ENCODE measurements at places on chromosomes 6 and 20. TPM values are rescaled to one million over a fixed set of nuclear protein-coding genes. Genes with fewer than 3 reads are reported as not detected.
A peak's percentile ranks its signal among the peaks of the same experiment; 100 is the strongest.

SYCP2L gene
- total RNA-seq = 1.5 TPM

DNA sequence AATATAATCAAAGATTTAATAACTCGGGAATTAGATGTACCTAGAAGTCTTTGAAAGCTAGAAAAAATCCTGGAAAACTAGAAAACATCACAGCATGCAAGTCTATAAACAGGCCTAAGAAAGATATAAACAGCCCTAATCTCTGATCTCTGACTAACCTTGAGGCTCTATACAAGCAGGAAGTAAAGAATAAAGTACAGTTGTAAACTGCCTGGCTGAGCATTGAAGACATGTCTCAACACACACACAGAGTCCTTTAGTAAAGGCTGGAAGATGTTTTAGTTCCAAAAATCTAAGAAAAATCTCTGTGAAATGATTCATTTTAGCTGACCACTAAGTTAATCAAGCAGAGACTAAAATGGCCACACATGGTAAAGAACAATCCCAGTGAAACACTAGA, 774.5 kb downstream of the EYS start:
- peak; percentile 45 for DNase-seq

- no peak for DNase-seq
These were observed 1.5 kb downstream of the HM13 start for GRCh38 chr20:31515775-31516107.

DNA sequence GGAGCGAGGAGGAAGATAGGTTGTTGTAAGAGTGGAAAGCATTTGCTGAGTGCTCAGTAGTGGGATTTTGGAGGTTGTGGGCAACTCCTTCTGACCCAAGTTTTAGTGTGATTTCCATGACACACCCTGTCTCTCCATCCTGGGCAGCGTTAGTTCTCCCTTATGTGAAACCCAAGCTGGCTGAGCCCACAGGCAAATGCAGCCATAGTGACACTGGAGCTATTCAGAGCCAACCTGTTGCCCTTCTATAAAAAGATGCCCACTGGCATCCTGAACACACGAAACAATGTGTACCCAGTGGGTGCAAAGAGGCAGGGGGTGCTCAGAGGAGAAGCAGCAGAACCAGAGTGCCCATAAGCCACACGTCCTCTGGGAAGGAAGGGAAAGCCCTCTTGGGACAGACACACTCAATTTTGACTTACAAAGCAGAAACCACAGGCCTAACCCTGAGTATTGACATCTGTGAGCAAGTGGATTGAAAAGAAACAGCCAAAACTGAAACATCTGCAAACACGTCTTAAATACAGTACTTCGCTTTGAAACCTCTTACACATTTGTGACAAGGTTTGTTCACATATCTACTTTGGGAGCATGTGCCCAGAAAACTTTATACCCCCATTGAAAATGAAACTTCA, 54.6 kb downstream of the BPIFB1 start:
- no peak for DNase-seq

- DNase-seq = no peak
These were observed 22.5 kb upstream of the RNGTT start for GRCh38 chr6:88985901-88986300.

GRCh38 chr6:4379958-4380357, 244.6 kb upstream of the ECI2 start:
- DNase-seq = no peak

DNA sequence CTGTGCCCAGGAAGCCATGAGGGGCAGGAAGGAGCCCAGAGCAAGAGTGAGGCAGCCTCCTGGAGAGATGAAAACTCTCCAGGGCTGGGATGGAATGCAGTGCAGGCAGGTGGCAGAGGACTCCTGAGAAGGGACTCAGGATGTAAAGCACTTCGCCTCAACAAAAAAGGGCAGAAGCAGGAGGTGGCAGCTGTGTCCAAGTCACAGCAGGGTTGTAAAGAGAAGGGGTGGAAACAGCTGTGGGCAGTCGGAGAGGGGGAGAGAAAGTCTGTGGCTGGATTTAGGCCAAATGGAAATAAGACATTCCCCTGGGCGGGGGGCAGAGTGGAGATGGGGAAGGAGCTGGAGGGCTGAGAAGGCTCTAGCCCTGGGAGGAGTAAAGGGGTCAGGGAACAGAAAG, 34.9 kb downstream of the CYP21A2 start:
- DNase-seq = no peak

- peak; percentile 53 for DNase-seq
These were observed 60.1 kb downstream of the SEL1L2 start for GRCh38 chr20:13930281-13930680.

DNA sequence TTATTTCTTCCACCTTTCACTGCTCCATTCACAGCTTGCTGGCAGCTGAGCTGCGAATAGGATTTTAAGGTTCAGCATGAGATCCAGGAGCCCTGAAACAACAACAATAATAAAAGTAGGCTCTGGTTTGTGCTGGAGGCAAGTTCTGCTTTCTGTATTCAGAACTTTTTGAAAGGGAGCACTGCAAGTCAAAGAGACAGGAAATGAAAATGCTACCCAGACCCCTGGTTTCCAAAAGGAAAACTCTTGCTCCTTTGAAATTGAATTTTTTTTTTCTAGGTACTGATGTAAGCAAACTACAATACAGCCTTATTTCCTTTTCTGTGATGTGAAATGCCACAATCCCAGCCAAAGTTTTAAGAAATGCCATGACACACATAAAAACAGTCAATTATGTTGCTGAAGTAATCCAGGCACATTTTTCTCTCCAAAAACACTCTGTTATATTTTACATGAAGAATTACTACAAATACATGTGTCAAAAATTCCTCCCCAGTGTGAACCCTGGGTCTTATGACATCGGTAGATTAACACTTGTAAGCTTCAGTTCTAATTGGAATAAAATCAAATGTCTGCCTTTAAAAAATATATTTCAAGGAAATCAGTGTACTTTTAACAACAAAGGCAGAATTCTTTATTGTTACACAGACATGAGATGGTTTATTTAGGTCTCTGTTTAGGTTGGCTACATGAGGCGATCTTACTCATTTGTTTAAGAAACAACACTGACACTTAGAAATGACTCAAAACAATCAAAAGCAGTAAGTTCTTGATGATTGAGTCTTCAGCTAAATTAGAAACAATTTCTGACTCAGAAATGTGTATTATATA, 656.7 kb downstream of the EPHA7 start:
- no peak for DNase-seq

DNA sequence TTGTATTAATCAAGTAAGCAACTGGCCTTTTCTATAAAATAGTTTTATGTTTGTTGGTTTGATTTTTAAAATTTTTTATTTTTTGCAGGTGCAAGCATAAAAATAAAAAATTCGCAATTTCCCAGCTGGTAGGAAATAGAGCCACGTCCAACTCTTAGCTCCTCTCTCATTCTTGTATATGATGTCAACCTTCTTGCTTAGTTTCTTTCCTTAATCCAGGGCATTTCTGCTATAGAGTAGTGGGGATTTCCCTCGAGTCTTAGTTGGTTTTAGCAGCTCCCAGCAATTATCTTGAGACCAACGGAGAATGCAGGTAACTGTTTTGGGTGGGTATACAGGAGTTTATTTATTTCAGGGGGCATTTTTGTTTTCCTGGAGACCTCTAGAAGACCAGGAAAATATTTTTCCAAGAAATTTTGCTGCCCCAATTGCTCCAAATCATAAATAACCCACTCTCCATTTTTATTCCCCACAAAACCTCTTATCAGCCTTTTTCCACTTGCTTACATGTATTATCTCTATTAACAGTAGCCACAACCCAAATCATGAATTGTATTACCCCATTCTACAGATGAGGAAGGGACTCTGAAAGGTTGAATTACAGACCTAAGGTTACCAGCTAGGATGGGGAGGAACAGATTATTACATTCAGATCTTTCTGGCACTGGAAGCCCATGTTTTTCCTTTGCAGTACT, 18.4 kb downstream of the PHACTR2 start:
- no peak for DNase-seq

GRCh38 chr6:21188505-21189223, 404.9 kb upstream of the SOX4 start:
- no peak for DNase-seq

SPDEF gene
- 0.29 TPM for total RNA-seq

GRCh38 chr20:37142708-37143107, 36.4 kb upstream of the RPN2 start:
- no peak for DNase-seq

STMND1 gene
- total RNA-seq = not detected

DNA sequence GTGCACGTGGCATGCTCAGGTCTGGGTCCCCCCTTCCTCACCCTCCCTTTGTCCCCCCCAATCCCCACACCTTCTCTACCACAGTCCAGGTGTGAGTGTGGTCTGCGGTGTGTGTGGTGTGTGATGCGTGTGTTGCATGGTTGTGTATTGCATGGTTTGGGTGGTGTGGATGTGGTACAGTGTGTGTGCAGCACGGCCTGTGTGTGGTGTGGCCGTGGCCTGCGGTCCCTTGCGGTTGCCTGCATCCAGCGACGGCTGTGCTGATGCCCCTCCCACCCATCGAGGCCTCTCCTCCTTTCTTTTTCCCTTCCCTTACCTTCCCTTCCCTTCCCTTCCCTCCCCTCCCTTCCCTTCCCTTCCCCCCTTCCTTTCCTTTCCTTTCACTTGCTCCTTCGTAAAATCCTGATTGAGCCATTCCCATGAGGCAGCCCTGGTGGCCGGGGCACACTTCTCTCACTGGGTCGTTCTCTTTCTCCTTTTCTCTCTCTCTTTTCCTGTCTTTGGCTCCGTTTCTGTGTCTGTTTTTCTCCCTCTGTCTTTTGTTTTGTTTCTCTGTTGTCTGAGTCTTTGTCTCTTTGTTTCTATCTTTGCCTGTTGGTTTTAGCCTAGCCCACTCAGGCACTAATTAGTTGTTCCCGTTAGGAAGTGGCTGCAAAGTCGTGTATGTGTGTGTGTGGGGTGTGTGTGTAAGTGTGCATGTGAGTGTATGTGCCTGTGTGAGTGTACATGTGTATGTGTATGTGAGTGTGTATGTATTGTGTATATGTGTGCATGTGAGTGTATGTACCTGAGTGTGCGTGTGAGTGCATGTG, 65.7 kb downstream of the SRC start:
- no peak for DNase-seq

DNA sequence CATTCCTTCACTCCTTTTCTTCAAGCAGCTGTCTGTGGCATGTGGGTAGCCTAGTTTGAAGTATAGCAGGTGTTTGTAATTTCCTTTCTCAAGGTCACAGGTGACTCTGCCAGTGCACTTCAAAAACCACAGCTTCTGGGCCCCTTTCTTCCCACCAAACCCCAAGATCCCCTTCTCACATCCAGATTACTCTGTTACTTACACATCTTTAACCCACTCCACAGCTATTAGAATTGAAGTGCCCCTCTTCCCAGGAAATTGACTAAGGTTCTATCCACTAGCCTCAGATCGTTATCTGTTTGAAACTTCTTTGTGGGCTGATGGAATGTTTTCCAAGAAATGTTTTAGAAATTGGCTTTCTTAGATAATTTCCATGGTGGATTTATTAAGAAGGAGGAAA, 150.8 kb downstream of the AHI1 start:
- DNase-seq = no peak

All from H4 (cell line).